D341Med (cell line): ENCODE measurements at places on chromosomes 4 and X.

DNA sequence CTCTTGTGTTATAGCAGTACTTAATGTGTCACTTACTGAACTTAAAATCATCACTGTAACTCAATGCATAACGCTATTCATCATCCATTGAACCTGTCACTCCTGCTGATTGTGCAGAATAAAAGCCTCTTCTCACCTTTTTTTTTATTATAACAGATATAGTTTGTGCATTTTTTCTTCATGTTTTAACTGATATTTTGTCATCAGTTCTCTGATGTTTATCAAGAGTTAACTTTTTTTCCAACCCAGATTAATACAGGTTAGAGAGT, 100.4 kb downstream of the SLIT2 start:
- no peak for DNase-seq

GRCh38 chr4:153549405-153549804, 83.2 kb downstream of the TMEM131L start:
- DNase-seq = no peak

GRCh38 chrX:74065831-74066390, 238.1 kb upstream of the ZCCHC13 start:
- no peak for DNase-seq

GRCh38 chr4:168309781-168310180, 8.8 kb downstream of the DDX60 start:
- DNase-seq = no peak

DNA sequence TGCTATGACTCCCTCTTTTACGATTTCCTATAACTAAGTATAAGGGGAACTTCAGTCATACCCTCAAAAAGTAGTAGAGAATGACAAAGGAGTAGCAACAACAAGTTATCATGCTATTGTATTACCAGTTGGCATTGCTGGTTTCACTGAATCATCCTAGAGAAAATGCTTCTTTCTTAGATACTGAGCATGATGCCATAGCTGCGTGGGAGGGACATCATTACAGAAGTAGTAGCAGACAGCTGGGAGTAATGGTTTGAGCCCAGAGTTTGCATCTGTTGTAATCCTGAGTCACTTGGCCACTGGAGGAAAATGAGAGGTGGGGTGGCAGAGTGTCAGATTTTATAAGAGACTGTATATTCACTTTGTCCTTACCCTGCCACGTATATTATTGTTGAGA, 38.6 kb downstream of the MTMR1 start:
- no peak for DNase-seq

GRCh38 chrX:107674480-107675364, 46.4 kb downstream of the PRPS1 start:
- DNase-seq = no peak

GRCh38 chr4:73615613-73616012, 4.6 kb downstream of the RASSF6 start:
- no peak for DNase-seq

- DNase-seq = no peak
Observed at GRCh38 chrX:112058255-112058654, 24.3 kb downstream of the TRPC5 start.

DNA sequence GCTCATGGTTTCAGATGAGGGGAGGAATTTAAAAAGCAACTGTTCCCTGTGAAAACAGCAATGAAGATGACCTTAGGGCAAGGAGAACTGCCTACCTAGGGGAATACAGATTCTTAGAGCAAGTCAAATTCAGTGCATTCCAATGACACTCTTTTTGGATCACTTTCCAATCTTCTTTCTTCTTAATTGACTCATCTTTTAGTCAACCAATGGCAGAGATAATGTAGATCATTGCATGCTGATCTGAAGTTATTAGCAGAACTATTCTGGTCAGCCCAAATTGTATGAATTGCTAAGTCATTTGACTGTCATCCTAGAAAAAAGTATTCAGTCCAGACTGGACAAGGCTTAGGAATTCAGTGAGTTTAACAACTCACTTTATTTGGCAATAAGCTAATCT, 12.6 kb upstream of the NR3C2 start:
- no peak for DNase-seq

DNA sequence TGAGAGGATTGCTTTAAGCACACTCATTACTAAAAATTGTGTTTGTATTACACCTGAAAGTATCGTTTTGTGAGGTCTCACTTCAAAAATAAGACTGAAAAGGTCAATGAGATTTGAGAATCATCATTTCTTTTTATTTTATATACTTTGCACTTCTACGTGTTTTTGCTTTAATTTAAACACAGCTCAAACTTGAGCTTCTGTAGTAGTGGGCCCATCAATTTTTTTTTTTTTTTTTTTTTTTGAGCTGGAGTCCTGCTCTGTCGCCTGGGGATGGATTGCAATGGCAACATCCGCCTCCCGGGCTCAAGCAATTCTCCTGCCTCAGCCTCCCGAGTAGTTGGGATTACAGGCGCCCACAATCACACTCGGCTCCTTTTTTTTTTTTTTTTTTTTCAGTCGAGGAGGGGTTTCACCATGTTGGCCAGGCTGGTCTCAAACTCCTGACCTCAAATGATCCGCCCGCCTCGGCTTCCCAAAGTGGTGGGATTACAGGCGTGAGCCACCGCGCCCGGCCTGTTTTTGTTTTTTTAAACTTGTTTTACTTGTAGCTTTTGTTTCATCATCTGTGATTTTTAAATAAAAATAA, 1.5 kb downstream of the GSTCD start:
- DNase-seq = peak; percentile 28

- no peak for DNase-seq
Observed at GRCh38 chr4:89538171-89538570, 230.6 kb upstream of the GPRIN3 start.

- no peak for DNase-seq
Observed at GRCh38 chr4:102298716-102299115, 46.6 kb downstream of the SLC39A8 start.

DNA sequence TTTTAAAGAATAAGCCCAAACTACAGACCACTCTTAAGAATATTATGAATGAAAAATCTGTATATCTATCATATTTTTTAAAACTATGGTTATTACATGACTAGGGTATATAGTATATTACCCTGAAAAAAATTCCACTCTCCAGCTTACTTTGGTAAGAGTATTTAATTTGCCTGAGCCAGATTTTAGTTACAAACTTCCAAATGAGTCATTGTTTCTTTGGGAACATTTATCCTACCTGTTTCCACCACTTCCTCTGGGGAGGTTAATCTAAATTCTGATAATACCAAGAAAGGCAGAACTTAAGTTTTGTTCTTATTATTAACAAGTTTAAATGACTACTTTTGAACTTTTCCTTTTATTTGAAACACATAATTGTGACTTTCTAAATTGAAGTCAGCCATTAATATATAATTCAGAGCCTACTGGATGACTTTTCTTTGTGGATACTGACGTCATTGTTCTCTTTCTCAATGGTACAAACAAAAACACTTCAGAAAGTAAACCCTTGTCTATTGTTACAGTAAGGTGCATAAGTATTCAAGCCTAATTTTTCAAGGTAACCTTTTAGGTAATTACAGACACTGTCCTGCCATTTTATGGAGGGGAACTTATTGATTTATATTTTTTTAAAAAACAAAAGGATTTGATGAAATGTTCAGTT, 135.6 kb upstream of the TLL1 start:
- no peak for DNase-seq

DNA sequence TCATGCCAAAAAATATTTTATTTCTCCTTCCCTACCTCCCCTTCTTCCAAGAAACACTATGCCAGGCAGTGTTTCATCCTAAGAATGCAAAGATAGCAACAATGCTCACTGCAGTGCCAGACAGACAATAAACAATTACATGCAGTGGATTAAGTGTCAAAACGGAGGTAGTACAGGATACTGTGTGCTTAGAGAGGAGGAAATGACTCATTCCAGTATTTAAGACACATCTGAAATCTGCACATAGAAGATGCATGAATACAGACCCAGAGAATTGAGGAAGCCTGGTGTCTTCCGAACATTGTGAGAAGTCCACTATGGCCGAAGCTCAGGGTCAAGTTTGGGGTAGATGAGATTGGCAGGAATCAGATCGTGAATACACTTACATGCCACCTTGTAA, 326.4 kb downstream of the PPP3CA start:
- DNase-seq = no peak

GRCh38 chrX:144627947-144628346, 619.4 kb upstream of the SPANXN1 start:
- DNase-seq = no peak

- DNase-seq = no peak
Observed at GRCh38 chr4:75477201-75477600, 37.0 kb downstream of the RCHY1 start.

DNA sequence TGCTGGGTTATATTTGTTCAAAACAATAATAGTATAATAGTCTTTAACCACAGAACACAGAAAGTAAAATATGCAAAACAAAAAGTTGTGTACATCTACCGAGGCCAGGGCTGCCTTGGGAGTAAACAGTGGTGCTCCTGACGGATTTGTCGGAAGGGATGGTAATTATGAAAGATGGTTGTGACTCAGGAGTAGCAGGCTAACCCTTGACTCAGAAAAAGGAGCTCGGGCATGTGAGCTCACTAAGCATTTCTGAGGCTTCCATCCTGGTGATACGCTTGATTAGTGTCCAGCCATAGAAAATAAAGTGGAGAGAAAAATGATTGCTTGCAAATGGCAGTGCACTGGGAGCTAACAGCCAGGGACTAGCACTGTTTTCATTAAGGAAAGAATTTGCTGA, 53.2 kb upstream of the SPANXB1 start:
- DNase-seq = no peak

- no peak for DNase-seq
Observed at GRCh38 chrX:46624090-46624786, 50.7 kb downstream of the CHST7 start.

- DNase-seq = no peak
Observed at GRCh38 chr4:3780347-3781171, 14.4 kb downstream of the ADRA2C start.

DNA sequence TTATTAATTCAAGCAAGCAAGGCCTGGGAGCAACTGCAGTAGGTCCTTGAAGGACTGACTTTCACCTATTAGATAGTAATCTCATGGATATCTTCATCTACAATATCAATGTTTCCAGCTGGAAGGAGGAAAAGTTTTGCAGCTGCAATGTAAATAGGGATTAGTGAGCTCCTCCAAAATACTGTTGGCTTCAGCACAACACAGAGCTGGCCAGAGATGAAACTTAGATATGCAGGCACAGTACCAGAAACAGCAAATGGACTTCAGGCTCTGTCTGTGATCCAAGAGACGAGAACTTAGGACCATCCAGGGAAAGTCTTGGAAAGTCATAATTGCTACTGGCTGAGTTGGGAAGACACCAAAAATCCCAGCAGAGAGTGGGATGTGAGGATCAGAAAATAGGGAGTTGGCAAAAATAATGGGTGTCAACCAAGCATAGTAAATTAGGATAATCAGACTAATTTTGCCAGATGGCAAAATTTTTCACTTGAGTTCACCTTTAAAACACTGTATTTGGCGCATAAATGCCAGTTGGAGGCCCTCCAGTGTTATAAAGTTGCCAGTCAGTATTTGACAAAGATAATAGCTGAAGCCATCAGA, 57.5 kb downstream of the PARM1 start:
- no peak for DNase-seq

- DNase-seq = no peak
Observed at GRCh38 chrX:134776342-134776741, 118.1 kb upstream of the PLAC1 start.

- no peak for DNase-seq
Observed at GRCh38 chrX:133655275-133656265, 240.3 kb upstream of the GPC4 start.

GRCh38 chr4:75637176-75637575, 6.8 kb upstream of the CDKL2 start:
- no peak for DNase-seq

- DNase-seq = no peak
Observed at GRCh38 chr4:99100876-99101275, 12.3 kb upstream of the ADH5 start.

- DNase-seq = no peak
Observed at GRCh38 chr4:144288011-144288903, 147.7 kb upstream of the GYPA start.

DNA sequence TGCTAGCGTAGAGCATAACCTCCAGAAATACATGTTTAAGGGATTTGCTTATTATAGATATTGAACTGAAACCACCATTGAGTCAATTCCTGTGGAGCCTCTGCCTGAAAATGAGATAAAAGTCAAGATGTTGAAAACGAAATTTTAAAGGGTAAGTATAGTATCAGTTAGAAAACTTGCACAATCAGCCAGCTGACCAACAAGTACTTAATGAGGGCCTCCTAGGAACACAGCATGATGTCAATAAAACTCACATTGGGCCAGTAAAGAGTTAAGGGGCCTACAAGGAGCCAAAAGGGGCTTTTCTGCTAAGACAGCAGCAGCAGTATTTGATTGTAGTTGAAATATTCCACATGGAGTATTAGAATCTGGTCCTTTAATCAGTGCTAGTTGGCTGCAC, 314.1 kb upstream of the PPARGC1A start:
- no peak for DNase-seq

- DNase-seq = no peak
Observed at GRCh38 chr4:117654079-117654478, 380.2 kb upstream of the NDST3 start.

GRCh38 chrX:148530464-148531077, 30.2 kb downstream of the AFF2 start:
- DNase-seq = no peak
